ENCODE measurements at places on chromosomes 5 and 9.

GRCh38 chr9:101487443-101487840, 46.2 kb upstream of the RNF20 start:
- no peak for DNase-seq

DNA sequence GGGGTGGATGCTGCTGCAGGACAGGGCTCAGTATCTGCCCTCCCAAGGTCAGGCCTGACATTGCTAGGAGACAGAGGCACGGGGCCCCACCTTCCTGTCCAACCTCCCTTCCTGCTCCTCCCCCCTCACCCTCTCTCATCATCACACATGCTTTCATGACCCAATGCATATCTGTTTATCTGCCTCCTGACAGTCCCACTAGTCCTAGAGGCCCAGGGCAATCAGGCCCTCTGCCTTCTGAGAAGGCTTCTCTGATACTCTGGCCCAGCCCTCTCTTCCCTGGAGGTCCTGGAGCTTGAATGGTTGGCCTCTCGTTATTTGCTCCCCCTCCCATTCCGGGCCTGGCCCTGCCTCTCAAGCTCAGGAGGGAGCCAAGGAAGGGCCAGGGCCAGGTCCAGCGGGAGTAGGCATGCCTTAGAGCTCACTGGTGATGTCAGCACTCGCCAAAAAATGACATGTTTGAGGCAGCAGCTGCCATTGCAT, 90.6 kb upstream of the SAP30L start:
- peak; percentile 79 for DNase-seq

DNA sequence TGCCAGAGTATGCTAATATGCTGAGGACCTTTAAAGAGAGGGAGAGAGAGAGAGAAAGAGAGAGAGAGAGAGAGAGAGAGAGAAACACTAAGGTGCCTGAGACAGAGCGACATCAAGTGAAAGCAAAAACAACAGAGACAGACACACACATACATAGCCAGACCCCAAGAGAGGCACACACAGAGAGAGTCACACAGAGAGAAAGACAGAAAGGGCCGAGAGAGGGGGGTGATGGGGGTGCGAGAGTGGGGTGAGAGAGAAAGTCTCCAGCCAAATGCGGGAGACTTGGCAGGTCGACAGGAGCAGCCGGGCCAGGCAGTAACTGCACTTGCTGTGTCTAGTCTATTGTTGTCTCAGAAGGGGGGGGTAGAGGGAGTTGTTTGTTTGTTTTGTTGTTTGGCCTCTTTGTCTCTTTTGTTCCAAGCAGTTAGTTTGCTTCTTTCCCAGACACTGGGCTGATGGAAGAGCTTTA, 30.1 kb upstream of the NFIB start:
- peak; percentile 60 for DNase-seq

DNA sequence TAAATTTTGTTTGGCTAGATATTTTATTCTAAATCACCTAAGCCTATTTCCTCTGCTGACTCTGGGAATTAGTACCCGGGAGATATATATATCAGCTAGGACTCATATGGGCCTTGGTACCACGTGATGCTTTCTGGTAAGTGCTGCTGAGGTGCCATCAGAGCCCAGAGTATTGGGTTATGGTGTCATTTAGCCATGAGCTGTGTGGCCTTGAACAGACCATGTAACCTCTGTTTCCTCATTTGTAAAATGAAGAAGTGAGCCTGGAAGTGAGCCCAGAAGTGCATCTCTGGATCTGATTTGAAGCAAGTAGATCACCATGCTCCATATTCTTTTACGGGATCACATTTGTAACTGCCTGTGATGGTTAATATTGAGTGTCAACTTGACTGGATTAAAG, 126.1 kb downstream of the GPBP1 start:
- no peak for DNase-seq

DNA sequence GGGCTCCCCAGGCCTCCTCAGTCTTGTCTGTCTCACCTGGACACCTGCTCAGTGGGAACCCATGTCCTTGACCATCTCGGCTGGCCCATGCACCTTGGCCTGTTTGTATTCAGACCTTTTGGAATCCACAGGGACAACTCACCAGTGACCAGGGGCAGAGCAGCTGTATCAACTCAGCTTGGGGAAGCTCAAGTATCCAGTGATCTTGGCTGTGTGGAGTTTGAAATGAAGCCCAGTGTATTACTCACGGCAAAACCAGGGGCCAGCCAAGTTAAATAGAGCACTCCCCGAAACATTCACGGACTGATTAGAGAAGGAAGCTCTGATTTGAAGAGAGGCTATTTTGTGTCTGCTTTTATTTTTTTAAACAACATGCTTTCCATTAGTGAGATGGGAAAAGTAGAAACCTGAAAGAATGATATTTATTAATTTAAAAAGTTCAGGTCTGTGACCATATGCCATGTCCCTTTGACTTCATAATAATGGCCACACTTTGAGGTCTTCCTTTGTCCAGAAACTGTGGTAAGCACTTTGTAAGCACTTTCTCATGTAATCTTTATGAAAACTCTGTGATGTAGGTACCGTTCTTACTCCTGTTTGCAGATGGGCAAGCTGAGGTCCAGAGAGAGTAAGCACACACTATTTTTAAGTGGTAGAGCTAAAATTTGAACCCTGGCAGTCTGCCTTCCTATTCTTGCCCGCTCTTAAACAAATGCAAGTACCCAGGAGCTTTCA, 656.5 kb downstream of the BNC2 start:
- no peak for DNase-seq

DNA sequence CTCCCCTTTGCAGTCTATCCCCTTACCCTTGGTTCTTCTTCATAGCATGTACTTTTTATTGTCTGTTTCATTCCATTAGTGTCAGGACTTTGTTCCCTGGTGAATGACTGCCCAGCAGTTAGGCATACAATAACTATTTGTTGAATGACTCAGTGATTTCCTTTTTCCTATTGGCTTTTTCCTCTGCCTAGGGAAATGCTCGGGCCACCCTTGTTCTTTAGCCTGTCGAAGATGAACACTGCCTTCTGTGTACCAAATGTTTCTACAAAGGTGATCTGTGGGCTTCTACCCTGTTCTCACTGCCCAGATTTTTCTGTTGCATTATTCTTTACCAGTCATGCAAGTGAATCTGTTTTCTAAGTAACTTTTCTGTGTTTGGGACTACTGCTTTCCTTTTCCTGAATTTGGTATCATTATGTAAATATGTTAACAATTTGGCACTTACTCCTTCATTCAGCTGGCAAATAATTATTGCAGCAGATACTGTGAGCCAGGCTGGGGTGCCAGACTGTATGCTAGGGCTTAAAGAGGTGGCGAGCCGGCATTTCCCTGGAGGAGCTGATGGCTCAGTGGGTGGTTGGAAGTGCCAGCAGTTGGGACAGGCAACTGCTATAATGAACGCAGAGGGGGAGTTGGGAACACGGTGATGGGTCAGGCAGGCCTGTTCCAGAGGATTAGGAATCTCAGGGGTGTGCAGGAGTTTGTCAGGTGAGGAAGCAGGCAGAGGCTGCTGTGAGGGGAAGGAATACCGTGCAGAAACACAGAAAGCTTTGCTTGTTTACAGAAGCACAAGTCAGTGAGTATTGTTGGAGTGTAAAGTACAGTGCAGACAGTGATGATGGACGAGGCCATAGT, 30.6 kb downstream of the KDM4C start:
- peak; percentile 63 for DNase-seq

GRCh38 chr5:160210606-160211005, 18.7 kb upstream of the FABP6 start:
- DNase-seq = no peak

DNA sequence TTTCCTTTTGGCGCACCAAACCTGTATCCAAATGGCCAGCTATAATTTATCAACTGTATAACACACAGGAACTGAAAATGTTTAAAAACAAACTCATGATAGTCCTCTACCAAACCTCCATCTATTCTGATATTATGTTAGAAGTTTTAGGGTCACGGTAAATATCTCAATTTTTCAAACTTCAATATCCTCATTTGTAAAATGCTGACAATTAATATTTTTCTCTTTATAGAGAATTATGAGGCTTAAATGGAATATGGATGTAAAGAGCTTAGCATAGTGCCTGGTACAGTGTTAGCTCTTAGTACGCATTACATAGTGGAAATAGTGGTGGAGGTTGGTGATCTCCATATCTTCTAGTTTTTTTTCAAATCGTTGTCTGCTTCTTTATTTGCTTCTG, 917.6 kb downstream of the TLE4 start:
- no peak for DNase-seq

DNA sequence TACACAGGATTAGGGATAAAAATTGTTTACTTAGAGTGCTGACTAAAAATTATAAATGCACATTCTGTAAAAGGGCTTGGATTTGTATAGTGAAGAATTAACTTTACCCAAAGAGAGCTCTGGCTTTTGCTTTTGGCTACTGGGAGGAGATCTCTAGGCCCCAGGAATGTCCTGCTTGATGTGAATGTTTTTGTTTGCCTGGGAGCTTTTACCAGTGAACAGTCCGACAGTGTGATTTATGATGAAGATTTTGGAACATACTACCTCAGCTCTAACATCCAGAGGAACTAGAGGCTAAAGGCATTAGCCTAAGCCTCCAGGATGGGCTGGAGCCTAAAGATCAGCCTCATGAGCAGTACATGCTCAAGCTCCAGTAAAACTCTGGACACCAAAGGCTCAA, 103.7 kb upstream of the RFX3 start:
- no peak for DNase-seq

- no peak for DNase-seq
Observed at GRCh38 chr5:131528682-131529081, 106.3 kb downstream of the RAPGEF6 start.

DNA sequence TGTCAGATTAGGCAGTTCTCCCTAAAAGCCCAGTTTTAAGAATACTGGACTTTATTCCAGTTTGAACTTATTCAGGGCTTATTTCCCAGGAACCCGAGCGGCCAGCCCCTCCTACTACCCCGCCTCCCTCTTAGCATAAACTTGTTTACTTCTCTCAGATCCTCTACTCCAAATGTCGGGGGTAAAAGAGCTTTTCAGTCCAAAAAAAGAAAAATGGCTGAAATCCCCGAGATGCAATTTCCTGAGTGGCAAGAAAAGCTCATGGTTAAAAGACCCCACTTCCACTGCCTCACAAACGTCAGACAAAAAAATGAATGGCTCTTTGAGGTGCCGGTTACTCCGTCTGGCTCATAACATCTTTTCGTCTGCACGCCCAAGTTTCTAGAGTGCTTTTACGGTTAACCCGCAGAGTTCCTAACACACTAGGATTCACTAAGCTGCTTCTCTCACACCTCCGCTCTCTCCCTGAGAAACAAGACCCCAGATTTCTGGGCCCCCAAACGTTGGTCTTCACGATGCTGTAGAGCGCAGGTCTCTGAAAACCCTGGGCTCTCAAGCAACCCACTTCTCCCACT, 402 bp downstream of the BRD8 start:
- no peak for DNase-seq

DNA sequence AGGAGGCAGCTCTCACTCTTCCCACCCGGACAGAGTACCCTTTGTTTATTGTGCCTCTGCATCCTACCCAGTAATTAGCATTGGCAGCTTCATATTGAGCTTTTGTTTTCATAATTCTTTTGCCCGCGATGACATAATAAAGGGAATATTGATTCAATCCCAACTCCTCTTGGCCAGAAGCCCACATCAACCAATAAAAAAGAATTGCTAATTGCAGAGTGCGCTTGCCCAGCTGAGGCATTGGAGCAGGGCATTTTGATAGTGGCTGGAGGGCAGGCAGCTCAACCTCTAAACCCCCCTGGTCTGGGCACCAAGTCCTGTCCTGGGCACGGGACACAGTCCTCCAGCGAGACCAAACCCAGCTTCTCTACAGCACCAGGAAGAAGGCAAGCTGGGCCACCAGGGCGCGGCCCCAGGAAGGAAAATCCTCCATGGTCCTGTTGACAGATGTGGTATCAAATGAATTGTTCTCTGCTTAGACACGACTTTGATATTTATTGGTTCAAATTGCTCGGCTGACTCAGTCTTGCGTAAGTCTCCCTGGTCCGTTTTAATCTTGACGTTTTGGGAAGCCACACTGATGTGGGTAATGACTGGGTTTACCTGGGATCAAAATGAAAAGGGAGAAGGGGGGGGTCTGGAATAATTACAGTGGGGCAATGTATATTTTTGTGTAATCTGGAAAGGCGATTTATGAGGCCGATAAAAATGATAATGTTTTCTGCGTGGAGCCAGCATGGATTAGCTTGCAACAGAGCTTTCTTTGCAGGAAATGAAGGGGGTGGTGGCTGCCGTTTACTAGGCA, 220.7 kb upstream of the MSX2 start:
- no peak for DNase-seq

- no peak for DNase-seq
Observed at GRCh38 chr5:37703841-37704241, 136.0 kb downstream of the GDNF start.

DNA sequence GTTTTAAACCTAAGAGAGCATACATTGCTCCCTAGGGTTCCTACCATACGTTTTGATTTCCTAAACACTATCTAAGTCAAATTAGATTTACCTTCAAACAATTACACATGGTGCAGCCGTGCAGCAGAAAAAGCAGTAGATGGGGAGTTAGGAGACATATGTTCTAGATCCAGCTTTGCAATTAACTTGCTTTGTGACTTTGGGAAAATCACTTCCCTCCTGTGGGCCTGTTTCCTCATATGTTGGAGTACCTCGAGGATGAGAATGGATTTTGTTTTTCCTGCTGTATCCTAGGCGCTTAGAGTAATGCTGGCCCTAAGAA, 711 bp downstream of the MRPL50 start:
- DNase-seq = no peak

Measured in islet precursor cell (in vitro differentiated cells).